ENCODE measurements at places on chromosomes 6 and 20.

DNA sequence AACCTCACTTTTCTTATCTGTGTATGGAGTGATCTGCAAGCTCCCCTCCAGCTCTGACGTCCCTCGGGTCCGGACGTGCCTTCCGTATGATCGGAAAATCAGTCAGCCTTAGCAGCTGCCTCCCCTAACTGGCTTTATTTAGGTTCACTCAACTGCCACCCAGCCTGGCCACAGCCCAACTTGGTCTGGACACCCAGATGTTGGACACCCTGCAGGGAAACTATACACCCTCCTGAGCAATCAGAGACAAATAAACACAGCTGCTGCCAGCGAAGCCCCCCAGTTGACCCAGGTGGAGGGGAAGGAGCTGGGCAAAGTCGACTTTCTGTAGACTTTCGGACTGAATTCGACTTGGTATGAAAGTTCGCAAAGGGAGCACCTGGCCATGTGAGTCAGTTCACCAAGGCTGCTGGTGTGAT, 28.9 kb downstream of the TBC1D7 start:
- no peak for DNase-seq

GRCh38 chr6:159919011-159919511, 28.3 kb downstream of the MAS1 start:
- peak; percentile 79 for DNase-seq

DNA sequence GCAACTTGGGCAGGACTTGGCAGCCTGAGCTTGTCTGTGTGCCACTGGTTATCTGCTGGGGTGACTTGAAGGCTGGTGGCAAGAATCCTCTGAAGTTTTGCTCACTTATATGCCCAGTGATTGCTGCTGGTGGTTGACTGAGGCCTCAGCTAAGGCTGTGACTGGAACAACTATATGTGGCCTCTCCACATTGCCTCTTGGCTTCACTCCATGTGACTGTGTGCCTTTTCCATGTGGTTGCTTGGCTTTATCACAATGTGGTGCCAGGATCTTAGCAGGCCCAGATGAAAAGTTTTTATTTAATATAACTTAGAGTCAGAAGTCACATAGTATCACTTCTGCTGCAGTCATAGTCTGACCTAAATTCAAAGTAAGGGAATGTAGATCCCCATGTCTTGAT, 104.5 kb downstream of the ADAT2 start:
- peak; percentile 39 for DNase-seq

- DNase-seq: no peak
Measured at GRCh38 chr6:98583506-98583905, 250.9 kb upstream of the POU3F2 start.

DNA sequence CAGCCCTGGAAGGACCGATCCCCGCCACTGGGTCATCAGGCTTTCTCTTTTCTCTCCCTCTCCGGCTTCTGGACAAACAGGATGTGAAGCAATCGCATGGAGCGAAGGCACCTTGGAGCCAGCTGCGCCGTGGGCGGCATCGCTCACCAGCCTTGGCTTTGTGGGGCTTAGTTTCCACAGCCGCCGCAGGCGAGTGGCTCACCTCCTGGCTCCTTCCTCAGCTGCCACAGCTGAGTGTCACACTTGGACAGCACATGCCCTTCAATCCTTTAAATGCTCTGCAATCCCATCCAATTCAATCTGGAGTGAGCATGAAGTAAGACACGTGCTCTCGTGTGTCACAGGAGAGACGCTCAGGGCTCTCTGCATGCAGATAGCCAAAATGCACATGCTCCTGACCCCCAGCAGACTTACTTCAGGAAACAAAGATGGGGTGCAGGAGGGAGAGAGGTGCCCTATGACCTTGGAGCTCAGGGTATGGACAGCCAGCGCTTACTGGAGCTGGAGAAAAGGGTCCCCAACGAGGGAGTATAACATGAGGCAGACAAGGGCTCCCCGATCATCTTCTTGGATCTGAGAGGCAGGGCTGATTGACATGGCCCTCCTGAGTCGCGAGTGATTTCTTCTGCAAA, 70.9 kb downstream of the BMP7 start:
- DNase-seq: peak; percentile 77

DNA sequence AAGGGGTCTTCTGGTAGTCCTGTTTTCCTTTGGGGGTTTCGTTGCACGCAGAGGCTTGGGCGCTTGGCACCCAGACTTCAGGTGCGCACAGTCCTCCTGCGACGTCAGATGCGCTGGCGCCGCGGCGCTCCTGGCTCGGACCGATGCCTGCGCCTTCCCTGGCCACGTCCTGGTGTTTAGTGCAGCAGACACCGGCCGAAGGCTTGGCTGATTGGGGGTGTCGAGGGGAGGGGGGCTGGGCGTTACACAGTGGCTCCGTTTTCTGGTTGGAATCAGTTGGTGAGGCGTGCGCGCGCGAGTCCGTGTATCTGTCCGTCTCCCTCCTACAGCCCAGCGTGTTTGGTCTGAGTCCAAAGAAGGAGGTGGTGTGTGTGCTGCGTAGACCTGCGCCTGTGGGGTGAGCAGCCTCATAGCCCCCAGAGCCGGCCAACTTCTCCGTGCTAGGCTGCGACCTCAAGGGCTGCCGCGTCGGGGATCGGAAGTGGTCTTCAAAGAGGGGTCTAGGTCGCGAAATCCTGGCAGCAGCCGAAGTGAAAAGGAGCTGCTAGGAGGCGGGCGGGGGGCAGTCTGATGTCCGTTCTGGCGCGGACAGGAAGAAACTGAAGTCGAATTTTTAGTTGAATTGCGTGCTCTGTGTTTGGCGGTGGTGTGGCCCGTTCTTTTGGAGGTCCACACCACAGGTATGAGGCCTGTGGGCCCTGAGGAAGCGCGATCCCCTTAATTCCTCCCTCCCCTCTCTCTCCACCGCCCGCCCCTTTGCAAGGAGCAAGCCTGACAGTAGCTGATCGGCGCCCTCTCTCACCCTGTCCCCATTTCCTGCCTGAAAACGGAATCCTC, 1.5 kb downstream of the SYNDIG1 start:
- DNase-seq: no peak

DNA sequence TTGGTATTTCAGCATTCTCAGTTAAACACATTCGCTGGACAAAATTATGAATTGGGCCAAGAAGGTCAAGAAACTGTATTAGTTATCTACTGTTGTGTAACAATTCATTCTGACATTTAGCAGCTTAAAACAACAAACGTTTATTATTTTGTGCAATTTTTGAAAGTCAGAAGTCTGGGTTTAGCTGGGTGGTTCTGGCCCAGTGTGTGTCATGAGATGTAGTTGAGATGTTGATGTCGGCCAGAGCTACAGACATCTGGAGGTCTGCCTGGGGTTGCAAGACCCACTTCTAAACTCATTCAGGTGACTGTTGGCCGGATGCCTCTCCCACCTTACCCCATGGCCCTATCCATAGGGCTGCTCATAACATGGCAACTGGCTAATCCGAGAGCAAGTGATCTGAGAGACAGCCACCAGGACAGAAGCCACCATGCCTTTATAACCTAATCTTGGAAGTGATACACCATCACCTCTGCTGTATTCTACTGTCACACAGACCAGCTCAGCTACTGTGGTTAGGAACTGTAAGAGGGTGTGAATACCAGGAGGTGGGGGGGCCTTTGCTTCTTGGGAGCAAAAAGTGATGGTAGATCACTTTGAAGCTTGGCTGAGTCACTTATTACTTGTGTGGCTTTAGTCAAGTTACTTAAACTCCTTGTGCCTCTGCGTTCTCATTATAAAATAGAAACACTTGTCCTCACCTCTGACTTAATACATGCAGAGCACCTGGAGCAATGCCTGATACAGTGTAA, 217.0 kb upstream of the MYLIP start:
- no peak for DNase-seq

DNA sequence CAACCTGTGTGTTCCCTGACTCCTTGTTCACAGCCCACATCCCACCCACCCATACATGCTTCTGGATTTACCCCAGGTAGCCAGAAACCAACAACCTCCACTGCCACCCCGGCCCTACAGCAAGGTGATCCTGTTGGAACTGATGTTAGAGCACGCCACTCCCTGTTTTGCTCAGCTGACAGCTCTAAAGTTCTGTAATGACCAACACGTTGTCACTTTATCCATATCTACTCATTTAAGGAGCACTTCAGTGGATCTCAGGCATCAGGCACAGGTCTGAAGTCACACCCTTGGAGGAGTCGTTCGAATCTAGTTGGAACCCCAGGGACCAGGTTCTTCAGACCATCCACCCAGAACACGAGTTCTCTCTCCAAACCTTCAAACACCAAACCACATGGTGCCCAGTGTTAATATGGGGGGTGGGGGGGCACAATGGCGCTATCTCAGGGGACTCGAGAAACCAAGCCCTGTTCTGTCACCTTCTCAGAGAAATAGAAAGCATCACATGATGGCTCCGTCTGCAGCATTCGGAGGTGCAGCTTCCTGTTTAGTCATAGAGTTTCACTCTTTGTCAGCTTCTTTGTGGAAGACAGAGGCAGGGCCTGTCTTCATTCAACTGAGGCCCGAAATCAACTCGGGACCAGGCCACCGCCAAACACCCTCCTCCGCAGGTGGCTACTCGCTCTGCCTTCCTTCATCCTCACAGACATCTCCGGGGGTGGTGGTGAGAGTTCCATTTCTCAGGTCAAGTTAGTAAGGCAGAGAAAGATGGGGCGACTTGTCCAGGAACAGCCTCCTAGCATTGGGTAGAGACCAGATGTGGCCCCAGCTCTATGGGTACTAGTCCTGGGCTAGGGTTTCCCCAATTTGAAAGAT, 142.2 kb downstream of the NFATC2 start:
- DNase-seq: no peak

- DNase-seq: no peak
Measured at GRCh38 chr6:150406948-150407347, 38.1 kb downstream of the IYD start.

DNA sequence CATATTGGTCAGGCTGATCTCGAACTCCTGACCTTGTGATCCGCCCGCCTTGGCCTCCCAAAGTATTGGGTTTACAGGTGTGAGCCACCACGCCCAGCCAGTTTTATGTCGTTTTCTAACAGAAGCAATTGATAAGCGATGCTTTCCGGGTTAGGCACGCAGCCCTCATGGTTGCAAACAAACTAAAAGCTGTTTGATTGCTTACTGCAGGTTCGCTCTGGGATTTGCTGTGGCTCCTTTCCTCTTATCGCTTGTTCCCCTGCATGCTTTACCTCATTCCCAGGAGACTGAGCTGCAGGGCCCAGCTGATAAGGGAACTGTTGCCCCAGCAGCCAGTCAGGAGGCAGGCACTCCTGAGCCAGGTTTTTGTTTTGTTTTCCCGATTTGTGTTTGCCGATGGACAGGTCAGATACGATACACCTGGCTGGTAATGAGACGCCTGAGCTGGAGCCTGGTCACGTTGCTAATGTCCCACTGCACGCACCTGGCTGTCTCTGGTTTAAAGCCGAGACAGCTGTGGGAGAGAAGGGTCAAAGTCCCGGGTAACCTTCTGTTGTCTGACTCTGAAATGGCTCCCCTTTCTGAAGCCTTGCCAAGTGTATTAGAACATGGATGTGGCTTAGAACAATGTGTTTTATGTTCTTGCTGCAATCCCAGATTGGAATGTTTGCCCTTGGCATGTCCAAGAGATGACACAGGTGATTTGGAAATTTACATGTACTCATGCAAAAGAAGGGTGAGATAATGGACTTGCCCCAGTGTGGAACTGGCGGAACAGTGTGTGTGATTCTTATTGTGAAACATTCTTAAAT, 19.9 kb downstream of the DSP start:
- DNase-seq: no peak

DNA sequence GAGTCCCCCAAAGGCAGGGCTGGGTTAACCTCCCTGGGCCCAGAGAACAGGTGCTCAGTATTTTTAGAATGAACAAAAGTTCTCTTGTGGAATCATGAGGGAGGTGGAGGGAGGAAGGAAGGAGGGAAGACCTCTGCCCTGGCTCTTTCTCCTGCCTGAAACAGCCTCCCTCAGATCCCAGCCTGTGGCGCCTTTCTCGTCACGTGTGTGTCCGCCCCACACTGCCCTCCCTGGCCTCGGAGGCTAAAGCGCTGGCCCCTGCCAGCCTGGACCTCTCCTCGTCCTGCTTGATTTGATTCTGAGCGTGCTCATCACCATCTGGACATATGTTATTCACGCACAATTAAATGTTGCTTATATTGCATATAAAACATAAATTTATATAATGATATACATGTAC, 40.9 kb downstream of the PHACTR3 start:
- no peak for DNase-seq

DNA sequence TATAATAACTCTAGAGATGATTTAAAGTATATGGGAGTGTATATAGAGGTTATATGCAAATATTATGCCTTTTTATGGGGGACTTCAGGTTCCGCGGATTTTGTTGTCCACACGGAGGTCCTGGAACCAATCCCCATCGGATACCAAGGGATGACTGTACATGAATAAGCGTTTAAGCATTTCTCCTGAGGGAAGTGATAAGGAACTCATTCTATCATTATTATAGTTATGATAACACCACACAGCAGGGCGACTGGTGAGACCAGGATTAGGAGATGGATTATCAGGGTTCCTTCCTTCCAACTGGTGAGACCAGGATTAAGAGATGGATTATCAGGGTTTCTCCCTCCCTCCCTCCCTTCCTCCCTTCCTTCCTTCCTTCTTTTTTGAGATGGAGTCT, 6.6 kb downstream of the ECI2 start:
- peak; percentile 38 for DNase-seq

DNA sequence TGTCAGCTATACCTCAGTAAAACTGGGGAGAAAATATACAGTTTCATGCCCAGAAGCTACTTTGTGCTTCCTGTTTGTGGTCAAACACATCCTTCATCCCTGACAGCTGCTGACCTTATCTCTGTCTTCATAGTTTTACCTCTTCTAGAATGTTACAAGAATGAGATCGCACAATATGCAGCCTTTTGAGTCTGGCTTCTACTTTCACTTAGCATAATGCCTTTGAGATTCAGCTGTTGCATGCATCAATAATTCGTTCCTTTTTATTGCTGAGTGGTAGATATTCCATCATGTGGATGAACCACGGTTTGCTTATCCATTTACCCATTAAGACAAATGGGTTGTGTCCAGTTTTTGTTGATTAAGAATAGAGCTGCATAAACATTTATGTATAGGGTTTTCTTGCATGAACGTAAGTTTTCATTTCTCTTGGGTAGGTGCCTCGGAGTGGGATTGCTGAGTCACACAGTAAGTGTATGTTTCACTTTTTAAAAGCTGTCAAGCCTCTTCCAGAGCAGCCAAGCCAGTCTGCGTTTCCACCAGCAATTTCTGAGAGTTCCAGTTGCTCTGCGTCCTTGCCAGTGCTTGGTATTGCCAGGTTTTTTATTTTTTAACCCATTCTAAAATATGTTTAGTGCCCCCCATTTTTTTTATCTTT, 86.6 kb upstream of the PAX1 start:
- DNase-seq: no peak

- DNase-seq: no peak
Measured at GRCh38 chr6:170243386-170243785, 47.5 kb downstream of the DLL1 start.

DNA sequence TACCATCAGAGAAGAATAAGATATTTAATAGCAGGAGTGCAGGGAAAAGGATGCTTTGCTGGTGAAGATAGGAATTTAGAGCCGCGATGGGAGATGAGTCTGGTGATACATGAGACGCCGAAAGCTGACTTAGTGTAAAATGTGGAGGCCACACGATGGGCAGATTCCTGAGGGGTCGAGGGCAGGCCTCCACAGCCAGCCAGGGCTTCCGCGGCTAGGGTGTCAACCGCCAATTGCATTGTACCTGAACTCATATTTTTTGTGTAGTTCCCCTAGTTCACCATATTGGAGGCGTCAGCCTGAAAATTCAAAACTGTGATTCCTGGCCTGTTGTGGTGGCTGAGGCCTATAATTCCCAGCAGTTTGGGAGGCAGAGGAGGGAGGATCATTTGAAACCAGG, 8.5 kb downstream of the ETV7 start:
- DNase-seq: no peak

Measured in EH (cell line).